ENCODE measurements at places on chromosomes 11 and 22. TPM values are rescaled to one million over a fixed set of nuclear protein-coding genes. Genes with fewer than 3 reads are reported as not detected.

The NCAM1 gene
- total RNA-seq, result 0.42 TPM

The HPX gene
- total RNA-seq, result not detected

The RGL4 gene
- 29.1 TPM for total RNA-seq

DNA sequence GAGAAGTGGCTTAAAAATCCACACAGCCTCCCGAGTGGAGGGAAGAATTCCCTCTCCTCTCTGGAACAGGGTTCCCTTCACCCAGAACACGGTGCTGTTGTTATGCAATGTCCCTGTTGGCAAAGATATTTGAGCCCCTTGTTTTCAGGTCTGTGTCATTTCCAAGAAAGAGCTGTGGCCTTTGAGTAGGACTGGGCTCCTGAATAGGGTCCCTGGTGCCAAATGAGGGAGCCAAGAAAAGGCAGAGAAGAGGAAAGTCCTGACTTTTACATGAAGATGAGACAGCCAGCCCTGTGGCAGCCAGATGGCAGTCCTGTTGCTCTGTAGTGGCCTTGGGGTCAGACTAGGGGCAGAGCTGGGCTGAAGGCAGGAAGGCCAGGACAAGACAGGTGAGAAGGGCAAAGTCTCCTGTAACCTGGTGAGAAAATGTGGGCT lies 51.2 kb upstream of the ELF5 start:
- H3K36me3 ChIP-seq, result no peaks in the 10 kb centered on the region
- H3K4me3 ChIP-seq, result no peak overlapping the region
- H3K27ac ChIP-seq, result no peak overlapping the region
- no peak for DNase-seq
- H3K27me3 ChIP-seq, result peaks cover 14% of the 10 kb centered on the region
